Activated T-helper 17 cell treated with anti-CD3 and anti-CD28 coated beads, Interleukin-2, amount 50 U/mL, for 72 hours (primary cell): ENCODE measurements at places on chromosomes 16 and 17.

DNA sequence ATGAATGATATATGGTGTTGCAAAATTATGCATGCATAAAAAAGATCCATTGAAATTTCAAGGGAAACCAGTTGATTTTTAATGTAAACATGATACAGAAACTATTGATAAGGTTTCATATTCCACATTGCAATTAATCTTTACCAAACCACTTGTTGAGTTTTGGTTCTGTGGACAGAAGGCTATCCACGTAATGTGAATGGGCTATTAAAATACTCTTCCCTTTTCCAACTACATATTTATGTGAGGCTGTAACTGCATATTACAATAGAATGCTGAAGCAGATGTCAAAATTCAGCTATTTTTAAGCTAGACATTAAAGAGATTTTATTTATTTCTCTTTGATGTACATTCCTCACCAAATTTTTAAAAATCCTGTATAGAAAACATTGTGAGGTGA lies 33.7 kb upstream of the VPS4A start:
- no peak for ATAC-seq

DNA sequence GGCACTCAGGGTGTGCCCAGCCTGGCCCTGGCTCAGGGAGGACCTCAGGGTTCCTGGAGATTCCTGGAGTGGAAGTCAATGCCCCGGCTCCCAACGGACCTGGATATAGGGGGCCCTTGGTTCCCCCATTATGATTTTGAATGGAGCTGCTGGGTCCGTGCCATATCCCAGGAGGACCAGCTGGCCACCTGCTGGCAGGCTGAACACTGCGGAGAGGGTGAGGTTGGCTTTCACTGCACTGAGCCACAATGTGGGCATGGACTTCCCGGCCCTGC lies 23.6 kb downstream of the USP6 start:
- ATAC-seq: no peak

GRCh38 chr16:77955127-77955526 lies 67.2 kb upstream of the CLEC3A start:
- no peak for ATAC-seq

DNA sequence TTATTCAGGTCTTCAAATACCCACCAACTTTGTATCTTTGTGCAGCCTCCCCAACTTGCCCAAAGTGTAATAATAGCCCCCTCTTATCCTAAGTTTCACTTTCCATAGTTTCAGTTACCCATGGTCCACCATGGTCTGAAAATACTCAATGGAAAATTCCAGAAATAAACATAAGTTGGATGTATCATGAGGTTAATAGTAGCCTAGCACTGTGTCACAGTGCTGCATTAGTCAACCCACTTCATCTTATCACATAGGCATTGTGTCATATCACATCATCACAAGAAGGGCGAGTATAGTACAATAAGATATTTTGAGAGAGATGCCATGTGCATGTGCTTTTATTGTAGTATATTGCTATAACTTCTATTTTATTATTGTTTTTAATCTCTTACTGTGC lies 21.9 kb downstream of the OMG start:
- no peak for ATAC-seq

DNA sequence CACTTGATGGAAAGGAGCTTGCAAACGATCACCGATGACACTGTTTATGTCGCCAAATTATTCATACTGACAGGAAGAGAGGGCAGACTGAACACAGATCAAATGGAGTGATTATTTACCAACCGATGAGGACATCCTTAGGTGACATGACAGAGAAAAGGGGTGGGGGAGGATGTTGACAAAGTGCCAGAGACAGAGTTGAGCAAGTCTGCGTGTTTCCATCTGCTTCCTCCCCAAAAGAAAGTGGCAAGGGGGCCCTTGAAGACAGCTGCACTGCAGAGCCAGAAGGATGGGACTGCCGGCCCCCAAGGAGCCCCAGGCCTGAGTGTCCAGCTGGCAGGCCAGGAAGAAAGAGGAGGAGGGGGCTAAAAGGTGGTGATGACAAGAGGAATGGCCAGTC lies 191.0 kb upstream of the RPL38 start:
- peak; percentile 84 for ATAC-seq

DNA sequence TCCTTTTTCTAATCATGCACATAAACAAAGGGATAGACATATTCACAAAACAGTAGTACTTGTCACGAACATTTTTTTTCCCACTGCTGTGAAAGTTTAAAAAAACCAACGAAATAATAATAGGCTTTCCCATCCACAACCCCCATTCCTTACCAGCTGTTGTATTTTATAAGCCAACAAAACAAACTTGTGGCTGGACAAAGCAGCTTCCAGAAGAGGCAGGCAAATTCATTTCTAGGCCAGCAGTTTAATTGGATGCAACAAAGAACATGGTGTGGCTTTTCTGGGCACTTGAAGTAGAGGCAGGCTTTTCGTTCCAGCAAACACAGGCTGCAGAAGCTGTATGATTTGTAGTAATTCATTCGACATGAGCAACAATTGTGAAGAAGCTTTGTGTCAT lies 56.0 kb upstream of the FAM20A start:
- ATAC-seq: no peak

GRCh38 chr17:64767269-64767997 lies 105.3 kb upstream of the SMURF2 start:
- no peak for ATAC-seq

DNA sequence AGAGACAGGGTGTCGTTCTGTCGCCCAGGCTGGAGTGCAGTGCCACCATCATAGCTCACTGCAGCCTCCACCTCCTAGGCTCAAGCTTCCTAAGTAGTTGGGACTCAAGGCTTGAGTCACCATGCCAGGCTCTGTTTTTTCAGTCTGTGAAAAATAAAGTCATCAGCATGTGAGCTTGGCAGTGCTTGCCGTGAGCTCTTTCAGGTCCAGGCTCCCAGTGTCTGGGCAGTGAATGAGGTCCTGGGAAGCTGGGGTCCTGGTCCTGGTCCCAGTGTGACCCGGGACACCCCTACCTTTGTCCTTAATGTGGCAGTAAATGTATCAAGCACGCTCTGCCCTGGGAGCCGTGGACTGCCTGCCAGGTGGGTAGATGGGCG lies 22.9 kb upstream of the RPL13 start:
- ATAC-seq: no peak

DNA sequence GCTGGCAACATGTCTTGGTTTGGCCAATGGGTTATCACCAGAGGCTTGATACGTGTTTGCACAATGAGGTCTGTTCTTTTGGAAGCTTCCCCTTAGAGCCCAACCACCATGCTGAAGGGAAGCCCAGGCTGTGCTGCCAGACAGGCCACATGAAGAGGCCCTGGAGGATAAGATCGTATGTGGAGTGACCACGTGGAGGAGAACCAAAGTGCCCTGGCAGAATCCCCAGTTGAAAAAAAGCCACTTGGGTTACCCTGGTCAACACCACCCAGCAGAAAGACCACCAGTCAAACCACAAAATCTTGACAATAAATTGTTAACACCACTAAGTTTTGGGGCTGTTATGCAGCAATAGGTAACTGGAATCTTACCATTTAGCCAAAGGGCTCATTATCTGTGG lies 7.0 kb upstream of the ADAT1 start:
- ATAC-seq: no peak

GRCh38 chr16:14456793-14457481 lies 173.1 kb downstream of the PARN start:
- no peak for ATAC-seq

- ATAC-seq: no peak
Observed at GRCh38 chr17:18858567-18859245, 775 bp downstream of the PRPSAP2 start.

- ATAC-seq: no peak
Observed at GRCh38 chr17:17826342-17826713, 10.5 kb downstream of the SREBF1 start.

DNA sequence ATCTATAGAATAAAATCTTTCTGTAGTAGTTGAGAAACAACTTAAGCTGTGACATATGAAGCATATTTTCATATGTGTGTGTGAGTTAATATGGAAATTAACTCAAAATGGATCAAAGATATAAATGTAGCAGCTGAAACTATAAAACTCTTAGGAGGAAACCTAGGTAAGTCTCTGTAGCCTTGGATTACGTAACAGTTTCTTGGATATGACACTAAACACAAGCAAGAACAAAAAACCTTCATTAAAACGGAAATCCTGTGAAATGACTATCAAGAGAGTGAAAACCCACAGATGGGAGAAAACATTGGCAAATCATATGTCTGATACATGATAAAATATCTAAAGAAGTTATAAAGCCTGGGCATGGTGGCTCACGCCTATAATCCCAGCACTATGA lies 104.4 kb downstream of the VPS53 start:
- no peak for ATAC-seq

- peak; percentile 22 for ATAC-seq
Observed at GRCh38 chr17:16415031-16415924, at the start of gene TRPV2. TRPV2 (plus strand) TSS chr17:16415571; CDS start chr17:16417669, 2,098 bp downstream.

- peak; percentile 95 for ATAC-seq
Observed at GRCh38 chr17:65656390-65657250, 95.2 kb upstream of the AXIN2 start.

DNA sequence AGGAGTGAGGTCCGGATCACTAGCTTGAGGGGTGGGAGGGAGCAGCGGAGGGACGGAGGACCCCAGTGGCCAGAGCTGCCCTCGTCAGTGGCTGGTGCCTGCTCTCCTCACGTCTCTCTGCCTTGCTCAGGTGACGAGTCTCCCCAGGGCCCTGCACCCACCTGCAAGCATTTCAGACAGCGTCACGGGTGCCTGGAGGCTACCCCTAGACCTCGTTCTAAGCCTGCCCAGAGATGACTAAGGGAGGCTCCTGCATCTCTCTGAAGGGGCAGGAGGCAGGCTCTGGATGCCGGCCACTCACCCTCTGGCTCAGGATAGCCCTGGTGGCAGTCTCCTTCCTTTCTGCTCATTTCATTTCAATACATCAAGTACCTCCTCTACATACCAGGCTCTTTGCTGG lies 68.8 kb downstream of the MRC2 start:
- no peak for ATAC-seq

DNA sequence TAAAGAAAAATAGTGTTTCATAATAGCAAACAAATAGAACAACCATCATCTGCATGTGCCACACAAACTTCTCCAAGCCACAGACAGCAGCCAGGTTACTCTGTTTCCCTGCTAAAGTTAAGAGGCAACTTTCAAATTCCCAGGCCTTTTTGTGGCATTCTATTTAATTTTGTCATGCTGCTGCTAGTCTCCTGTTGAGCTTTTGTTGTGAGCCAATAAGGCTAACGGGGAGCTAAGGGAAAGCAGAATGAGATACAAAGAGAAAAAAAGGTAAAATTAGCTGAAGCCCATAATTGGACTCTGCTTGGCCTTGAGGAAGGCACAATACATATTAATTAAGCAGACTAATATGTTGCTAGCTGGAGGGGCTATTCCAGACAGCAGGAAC lies 74.7 kb upstream of the GNAO1 start:
- ATAC-seq: no peak

DNA sequence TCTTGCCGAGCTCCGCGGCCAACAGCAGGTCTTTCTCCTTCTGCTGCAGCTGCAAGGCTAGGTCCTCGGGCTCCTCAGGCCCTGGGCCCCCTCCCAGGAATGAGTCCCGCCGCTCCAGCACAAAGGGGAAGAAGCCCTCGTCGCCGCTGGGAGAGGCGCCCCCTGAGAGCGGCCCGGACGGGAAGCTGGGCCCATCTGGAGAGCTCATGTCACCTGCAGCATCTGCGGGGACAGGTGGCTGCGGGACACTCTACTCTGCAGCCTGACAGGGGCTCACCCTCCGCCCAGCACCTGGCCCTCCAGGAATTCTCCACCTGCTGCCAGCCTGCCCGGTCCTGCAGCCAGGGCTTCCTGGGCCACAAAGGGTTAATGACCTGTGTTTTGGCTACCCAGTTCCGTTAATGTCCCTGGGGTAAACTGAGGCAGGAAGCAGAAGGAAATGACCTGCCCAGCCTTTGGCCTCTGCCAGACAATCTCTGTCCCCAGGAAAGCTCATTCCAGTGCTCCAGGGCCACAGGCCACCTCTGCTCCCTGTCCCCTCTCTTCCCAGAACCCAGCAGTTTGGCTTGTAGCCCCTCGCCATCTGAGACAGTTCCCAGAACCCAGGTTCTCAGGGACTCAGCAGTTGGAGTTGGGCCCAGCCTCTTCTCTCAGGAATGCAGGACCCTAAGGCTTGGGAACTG lies 1.3 kb downstream of the BICDL2 start:
- no peak for ATAC-seq

DNA sequence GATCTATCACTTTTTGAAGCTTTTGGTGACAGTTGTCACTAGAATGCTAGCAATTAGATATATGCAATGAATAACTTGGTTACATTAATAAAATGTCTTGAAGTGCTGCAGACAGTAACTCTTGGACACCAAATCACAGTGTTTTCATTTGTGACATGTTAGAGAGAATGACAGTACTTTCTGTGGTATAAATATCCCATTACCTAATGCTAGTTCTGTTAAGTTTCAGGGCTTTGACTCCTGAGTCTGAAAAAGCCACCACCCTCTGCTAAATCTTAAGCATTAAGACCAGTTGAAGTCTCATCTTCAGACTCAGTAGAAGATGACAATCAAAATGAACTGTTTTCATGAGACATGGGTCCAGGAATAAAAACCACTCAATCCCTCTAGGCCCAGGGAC lies 10.6 kb upstream of the CPHXL2 start:
- no peak for ATAC-seq

DNA sequence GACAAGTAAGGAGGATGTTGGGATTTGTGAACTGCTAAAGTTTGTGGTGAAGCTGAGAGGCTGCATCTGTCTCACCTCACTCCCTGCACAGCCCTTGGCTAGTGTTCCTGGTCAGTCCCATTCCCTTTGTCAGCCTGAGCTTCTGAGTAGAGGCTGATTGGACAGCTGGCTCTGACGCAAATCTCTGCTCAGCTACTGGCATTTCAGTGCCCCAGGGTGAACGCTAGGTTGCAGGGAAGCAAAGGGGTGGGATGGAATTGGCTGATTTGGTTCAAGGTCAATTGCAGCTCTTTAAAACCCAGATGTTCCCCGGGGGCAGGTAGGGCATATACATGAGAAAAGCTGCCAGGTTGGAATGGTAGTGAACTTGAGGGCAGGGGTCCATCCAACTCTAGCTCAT lies 23.1 kb upstream of the CNOT1 start:
- no peak for ATAC-seq

DNA sequence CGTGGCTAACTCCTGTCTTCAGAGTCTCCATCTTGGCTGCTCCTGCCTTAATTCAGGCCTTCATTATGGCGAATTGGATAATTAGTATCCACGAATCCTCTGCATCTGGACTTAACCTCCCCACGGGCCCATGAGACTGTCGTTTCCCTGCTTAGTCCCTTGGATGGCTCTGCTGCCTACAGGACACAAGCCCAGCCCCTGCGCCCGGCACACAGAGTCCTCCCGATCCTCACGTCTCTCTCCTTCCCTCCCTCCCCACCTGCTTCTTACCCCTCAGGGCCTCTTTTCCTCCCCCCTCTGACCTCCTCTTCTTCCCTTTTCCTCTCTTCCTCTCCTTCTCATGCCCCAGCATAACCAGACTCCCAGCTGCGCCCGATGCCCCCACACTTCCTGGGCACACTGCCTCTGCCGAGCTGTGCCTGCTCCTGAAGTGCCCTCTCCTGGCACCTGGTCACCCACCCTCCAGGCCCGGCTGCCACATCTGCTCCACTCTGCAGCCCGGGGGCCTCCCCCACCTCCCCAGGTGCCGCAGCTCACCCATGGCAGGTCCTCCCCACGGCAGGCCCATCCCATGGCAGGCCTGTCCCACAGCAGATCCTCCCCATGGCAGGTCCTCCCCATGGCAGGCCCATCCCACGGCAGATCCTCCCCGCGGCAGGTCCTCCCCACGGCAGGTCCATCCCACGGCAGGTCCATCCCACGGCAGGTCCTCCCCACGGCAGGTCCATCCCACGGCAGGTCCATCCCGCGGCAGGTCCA lies 45.9 kb downstream of the RPH3AL start:
- no peak for ATAC-seq

GRCh38 chr17:17019891-17020456 lies 22.3 kb upstream of the MPRIP start:
- no peak for ATAC-seq
